CD4-positive, alpha-beta memory T cell (primary cell): ENCODE measurements at places on chromosomes 2 and 18. TPM values are rescaled to one million over a fixed set of nuclear protein-coding genes. Genes with fewer than 3 reads are reported as not detected.
A peak's percentile ranks its signal among the peaks of the same experiment; 100 is the strongest.

Gene CYS1
- total RNA-seq, result not detected

Gene LYG2
- total RNA-seq, result not detected

DNA sequence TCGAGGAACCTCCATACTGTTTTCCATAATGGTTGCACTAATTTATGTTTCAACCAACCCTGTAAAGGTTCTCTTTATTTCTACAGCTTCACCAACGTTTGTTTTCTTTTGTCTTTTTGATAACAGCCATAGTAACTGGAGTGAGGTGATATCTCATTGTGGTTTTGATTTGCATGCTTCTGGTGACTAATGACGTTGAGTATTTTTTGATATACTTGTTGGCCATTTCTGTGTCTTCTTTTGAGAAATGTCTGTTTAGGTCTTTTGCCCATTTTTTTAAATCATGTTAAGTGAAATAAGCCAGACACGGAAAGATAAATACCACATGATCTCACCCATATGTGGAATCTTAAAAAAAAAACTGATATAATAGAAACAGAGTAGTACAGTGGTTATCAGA, 74.8 kb upstream of the SMIM21 start:
- no peak for DNase-seq

- no peak for DNase-seq
Measured at GRCh38 chr2:240128608-240129145, 7.4 kb downstream of the COPS9 start.

- peak; percentile 55 for DNase-seq
Measured at GRCh38 chr2:230226051-230226551, 565 bp downstream of the SP140 start.

DNA sequence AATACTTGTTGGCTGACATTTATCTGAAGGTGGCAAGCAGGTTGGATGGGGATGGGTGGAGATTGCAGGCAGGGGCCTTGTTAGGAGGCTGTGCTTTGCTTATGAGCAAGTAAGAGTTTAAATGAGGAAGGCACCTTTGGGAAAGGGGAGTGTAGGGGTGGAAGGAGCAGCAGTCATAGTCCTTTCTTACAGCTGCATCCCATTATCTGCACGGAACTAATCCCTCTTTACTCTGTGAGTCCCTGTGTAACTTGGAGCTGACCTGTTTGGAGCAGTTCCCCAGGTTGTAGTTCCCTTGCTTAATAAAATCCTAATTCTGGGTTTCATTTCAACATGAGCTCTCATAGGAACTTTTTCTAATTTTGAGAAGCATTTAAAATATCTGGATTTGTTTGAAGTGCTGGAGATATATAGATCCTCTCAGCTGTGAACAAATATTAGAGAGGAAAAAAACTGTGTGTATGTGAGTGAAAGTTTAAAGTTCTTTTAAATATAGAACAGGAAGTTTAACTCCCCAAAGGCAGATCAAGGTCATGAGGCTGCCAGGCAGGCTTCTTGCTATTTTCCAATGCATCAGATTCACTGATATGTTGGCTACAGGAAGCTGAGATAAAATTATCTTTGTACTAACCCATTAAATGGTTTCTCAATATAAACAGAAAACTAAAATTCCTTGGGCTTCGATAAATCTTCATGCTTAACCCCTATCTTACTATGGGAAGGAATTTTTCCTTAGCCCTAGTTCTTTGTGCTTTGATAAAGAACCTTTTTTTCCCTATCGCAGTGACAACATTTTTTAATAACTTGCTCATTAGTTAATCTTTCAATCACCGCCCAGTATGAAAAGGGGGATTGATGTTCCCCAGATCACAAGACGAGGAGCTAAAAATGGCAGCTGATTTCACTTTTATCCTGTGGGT, 104.6 kb upstream of the EML6 start:
- DNase-seq, result no peak

- DNase-seq, result no peak
Measured at GRCh38 chr2:24816884-24817283, 23.7 kb downstream of the CENPO start.

GRCh38 chr18:623761-624620, 27.2 kb downstream of the CLUL1 start:
- DNase-seq, result peak; percentile 44

- DNase-seq, result peak; percentile 58
Measured at GRCh38 chr2:237432484-237433092, 18.6 kb upstream of the COL6A3 start.
